HTR-8/SVneo (cell line): ENCODE measurements at places on chromosomes 4 and X.

- no peak for DNase-seq
Measured at GRCh38 chrX:83845397-83845796, 15.5 kb upstream of the CYLC1 start.

GRCh38 chr4:336893-337142, 796 bp upstream of the ZNF141 start:
- DNase-seq = no peak

- no peak for DNase-seq
Measured at GRCh38 chr4:152678841-152679240, 956 bp downstream of the TMEM154 start.

GRCh38 chr4:7649741-7650531, 215.2 kb upstream of the PSAPL1 start:
- peak; percentile 93 for DNase-seq

GRCh38 chr4:101126059-101126458, 221.3 kb downstream of the PPP3CA start:
- DNase-seq = no peak

- no peak for DNase-seq
Measured at GRCh38 chr4:7899184-7899869, 40.3 kb downstream of the AFAP1 start.

DNA sequence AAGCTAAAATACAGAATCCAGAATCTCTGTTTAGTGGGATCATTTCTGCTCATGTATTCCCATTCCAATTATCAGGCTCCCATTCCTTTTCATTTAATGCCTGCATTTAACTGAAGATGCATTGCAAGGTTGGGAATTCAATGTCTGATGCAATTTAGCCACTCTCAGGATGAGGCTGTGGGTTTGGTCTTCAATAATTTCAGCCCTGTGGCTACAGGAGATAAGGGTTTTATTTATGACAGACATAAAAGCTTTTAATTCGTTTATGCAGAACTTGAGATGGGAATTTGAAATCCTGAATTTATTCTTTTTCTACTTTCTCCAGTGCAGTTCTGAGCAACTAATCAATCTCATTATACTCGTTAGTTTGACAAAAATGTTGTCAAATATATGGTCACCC, 1225.9 kb downstream of the PCDH18 start:
- DNase-seq = no peak

DNA sequence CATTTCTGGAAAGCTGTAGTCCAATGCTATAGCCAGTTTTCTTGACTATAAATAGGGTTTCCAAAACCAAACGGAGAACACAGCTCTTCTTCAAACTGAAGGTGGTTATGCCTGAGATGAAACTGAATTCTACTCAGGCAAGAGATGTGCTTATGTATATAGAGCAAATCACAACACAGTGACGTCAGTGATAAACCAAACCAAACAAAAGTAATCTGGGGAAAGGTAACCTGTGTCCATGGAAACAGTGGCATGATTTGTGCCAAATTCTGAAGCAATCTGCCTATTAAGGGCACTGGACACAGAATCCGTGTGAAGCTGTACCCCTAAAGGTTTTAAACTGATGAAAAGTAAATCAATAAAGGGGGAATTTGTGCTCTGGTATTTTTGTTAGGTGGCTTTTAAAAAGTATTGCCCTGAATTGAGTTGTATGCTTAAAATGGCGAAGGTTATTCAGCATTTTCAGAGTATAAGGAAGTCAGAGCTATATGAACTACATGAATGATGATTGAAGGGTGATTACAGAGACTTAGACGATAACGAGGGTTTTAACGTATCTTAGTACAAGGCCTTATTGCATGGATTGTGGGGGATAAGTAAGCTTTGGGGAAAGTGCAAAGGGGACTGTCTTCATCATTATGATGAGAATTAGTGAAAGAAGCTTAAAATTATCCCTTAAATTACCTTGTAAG, 38.6 kb downstream of the NPY5R start:
- DNase-seq = no peak

DNA sequence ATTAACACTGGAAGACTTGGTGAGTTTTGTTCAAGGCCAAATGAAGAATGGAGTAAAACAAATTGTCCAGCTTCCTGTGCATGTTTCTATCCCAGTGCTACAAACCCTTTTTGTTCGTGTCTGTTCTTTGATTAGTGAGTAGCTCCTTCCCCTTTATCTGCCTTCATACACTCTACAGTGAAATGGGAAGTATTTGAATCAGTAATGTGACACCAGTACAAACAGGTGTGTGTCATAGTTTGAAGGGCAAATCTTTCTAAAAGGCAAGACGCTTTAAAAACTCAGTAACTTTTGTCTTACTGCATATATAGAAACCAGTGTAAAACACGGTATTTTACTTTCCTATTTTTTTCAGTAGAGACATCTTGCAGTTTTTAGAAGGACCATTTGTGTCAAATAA, 5.9 kb downstream of the ARHGEF38 start:
- DNase-seq = no peak

- DNase-seq = no peak
Measured at GRCh38 chrX:12269484-12269883, 131.2 kb downstream of the FRMPD4 start.

DNA sequence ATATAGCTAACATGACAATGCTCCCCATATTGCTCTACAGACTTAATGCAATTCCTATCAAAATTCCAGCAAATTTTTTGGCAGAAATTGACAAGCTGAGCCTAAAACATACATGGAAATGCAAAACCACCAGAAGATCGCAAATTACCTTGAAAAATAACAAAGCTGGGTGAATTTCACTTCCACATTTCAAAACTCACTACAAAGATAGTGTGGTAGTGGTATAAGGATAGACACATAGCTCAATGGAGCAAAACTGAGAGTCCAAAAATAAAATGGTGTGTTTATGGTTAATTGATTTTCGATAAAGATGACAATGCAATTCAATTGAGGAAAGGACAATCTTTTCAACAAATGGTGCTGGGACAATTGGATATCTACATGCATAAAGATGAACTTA, 65.8 kb downstream of the SLC9A7 start:
- no peak for DNase-seq

- DNase-seq = no peak
Measured at GRCh38 chr4:12902735-12903134, 581.4 kb downstream of the RAB28 start.

- no peak for DNase-seq
Measured at GRCh38 chrX:95290455-95290854, 1394.2 kb upstream of the DIAPH2 start.

- no peak for DNase-seq
Measured at GRCh38 chrX:136967966-136968365, 65.8 kb downstream of the GPR101 start.

- DNase-seq = no peak
Measured at GRCh38 chr4:114320126-114320525, 278.5 kb upstream of the UGT8 start.

DNA sequence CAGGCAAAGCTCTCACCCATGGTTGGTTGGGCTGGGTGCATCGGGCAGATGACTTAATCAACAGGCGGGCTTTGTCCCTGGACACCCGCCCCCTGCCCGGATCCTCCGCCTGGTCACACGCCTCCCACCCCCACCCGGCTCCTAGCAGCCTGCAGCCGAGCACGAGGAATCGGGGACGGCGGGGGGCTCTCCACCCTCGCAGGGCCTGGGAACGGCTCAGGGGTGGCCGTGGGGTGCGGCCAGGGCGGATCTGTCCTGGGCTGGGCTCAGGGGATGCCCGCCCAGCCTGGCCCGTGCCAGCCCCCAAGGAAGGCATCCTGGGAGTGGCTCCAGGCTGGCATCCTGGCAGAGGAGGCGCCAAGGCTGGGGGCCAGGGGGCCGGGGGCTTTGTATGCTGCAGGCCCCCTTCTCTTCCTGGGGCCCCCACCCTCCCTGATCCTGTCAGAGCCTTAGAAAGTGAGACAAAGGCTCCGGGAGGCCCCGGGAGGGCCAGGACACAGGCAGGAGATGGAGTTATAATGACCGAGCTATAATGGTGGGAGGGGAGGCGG, 32.5 kb upstream of the FGFR3 start:
- no peak for DNase-seq

- DNase-seq = no peak
Measured at GRCh38 chrX:115709039-115709438, 148.1 kb downstream of the PLS3 start.

GRCh38 chrX:120426599-120426998, 42.5 kb downstream of the LAMP2 start:
- DNase-seq = no peak

DNA sequence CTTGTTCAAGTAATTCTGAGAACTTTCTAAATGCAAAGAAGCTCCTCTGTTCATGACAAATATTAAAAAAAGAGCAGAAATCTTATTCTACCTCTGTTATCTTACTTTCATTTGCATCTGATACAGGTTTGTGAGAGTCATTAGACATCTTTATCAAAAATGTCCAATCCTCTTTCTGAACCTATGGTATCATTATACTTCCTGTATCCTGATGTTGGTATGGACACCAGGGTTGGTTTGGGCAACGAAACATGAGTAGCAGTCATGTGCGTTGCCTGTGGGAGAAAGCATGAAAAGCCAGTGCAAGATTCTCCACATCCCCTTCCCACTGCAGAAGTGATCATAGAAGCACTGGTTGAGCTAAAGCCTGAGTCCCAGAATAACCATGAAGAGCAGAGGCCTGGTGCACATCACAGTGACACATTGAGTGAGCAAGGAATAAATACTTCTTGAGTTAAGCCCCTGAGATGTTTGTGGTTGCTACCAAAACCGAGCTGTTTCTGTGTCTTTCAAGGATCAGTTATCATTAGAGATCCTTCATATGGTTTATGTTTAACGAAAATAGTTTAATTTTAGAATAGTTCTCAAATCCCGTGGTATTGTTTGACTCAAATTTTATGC, 197.2 kb downstream of the BANK1 start:
- DNase-seq = no peak

DNA sequence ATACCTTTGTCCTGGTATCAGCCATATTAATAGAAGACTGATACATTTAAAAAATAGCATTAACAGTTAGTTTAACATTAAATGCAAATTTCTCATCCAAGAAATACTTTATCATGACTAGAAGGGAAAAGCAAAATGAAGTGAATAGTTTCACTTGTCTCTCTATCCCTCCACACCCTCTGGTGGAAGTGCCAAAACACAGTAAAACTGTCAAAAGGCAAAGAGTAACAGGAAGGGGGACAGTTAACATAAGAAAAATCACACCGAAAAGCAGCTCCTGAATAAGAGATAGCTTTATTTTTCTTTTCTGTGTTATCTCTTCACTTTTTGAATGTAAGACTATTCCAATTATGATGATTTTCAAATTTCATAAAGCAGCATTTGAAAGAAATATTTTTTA, 187.2 kb downstream of the FBXW7 start:
- DNase-seq = no peak

DNA sequence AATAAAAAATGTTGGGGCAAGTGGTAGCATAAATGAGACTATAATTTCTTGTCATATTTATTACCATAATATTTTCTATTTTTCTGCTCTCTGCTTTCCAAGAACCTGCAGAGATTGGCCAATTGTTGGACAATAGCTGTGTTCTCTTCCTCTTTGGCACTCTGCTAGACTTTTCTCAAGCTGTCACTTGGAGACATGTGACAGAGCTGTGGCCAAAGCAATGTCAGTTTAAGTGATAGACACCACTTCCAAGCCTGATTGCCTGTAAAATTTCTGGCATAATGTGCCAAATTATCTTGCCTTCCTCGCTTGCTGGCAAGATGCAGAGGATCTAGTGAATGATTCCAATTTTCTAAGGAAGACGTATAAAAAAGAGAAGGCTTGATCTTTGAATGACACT, 162.2 kb upstream of the NDST4 start:
- DNase-seq = no peak

- DNase-seq = no peak
Measured at GRCh38 chrX:67105758-67106116, 438.1 kb upstream of the AR start.

- DNase-seq = no peak
Measured at GRCh38 chr4:127449449-127449848, 183.3 kb upstream of the INTU start.

DNA sequence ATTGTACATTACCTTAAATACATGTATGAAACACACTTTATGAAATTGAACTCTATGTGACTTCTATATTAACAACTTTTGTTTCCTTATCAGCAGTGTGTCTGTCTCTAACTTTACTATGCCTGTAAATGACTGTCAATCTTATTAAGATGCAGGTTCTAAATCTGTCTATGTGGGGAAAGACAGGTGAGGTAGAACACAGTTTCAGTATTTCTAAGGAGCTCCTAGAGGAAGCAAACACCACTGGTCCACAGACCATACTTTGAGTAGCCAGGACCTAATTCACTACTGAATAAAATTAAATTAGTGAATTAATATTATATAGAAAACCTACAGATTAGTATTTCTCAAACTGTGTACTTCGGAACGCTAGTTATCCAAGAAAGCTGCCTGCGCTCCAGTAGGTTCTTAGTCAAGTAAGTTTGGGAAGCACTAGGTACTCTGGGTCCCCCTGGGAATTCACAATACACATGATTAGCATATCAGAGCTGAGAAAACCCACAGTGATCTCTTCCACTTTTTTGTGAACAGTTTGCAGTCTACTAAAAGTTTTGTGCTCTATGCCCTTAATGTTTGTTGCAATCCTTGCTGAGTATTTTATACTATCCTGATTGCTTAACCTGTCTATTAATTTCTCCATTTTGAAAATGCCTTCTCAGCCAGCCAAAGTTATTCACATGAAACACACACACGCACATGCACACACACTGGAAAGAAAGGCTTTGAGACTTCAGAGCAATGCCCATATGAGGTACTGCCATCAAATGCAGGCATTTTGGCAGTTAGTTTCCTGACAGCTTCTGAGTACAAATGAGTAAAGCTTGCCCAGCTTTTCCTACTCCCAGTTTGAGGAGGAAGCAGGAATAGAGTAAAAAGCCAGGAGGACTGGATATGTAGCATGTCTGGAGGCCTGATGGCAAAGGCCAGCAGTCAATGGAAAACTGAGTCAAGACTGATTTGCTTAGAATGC, 133.6 kb upstream of the CPEB2 start:
- no peak for DNase-seq

DNA sequence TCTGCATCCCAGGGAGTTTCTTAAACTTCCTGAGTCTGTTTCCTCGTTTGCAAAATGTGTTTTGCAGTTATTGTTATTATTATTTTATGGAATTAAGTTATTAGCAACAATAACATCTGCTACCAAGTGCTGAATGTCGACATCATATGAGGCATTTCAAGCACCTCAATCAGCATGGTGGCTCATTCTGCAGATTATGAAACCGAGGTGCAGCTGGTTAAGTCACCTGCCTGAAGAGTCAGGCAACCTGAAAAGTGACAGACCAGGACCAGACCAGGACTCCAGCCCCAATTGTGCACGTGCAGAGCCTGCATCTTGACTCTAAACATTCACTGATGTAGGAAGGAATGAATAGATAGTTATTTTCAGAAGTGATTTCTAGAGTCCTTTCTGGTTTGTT, 99.8 kb downstream of the AFAP1 start:
- no peak for DNase-seq

GRCh38 chr4:183175631-183176232, 76.7 kb downstream of the WWC2 start:
- peak; percentile 51 for DNase-seq

GRCh38 chr4:171017593-171017992, 795.6 kb upstream of the GALNTL6 start:
- DNase-seq = no peak
